Forelimb muscle (tissue), 1 donor: ENCODE measurements at places on chromosomes 6 and 20. TPM values are rescaled to one million over a fixed set of nuclear protein-coding genes. Genes with fewer than 3 reads are reported as not detected.

The GHRH gene
- polyA plus RNA-seq, result not detected

The CLVS2 gene
- polyA plus RNA-seq, result 0.34 TPM

The CFAP61 gene
- polyA plus RNA-seq, result 6.1 TPM

The SAPCD1 gene
- 3.0 TPM for polyA plus RNA-seq

The SGK2 gene
- polyA plus RNA-seq, result 1.7 TPM

The FAM162B gene
- polyA plus RNA-seq, result 5.5 TPM
